ENCODE measurements at places on chromosomes 3 and 15.
A peak's percentile ranks its signal among the peaks of the same experiment; 100 is the strongest.

DNA sequence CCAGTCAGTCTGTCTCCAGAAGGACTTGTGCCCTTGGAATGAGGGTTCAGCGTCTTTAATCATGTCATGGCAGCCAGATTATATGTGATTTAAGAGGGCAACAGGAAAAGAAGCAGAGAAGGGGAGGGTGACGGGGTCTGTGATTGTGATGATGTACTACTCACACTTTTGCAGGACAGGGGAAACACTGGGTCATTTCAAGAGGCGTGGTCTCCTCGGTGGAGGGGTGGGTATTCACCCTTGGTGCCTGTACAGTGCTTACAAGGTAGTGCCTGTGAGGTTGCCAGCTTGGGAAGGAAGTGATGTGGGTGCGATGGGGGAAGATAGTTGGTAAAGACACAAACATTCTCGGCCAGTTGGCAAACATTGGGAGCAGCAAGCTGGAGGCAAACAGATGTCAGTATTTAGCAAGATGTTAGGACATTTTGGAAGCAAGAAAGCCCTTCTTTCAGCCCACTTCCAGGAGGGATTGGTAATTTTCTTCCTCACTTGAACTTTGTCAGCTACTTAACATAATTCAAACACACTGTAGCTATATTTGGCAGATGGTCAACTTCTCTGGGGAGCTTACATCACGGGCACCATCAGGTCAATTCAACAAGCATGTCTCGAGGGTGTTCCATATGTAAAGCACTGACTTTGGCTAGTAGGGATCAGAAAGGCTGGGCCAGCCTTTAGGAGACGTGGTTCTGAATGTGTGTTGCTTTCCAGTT is 71.4 kb upstream of the ROPN1 start:
- no peak for DNase-seq

DNA sequence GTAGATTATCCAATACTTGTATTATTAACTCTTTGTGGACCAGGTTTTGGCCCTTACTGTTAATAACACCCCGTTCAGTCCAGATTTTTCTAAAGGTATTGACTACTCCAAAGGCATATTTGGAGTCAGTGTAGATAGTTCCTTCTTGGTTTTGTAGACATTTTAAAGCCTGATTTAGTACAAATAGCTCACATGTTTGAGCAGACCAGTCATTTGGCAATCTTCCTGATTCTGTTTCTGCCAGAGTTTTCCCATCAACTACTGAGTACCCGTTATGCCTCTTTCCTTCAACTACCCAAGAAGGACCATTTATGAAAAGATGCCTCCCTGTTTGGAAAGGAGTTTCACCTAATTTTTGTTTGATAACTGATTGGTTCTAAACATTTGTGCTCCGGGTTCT is 82.0 kb downstream of the CHCHD4 start:
- no peak for DNase-seq

- DNase-seq, result no peak
Observed at GRCh38 chr3:10195366-10196089, 30.8 kb downstream of the IRAK2 start.

DNA sequence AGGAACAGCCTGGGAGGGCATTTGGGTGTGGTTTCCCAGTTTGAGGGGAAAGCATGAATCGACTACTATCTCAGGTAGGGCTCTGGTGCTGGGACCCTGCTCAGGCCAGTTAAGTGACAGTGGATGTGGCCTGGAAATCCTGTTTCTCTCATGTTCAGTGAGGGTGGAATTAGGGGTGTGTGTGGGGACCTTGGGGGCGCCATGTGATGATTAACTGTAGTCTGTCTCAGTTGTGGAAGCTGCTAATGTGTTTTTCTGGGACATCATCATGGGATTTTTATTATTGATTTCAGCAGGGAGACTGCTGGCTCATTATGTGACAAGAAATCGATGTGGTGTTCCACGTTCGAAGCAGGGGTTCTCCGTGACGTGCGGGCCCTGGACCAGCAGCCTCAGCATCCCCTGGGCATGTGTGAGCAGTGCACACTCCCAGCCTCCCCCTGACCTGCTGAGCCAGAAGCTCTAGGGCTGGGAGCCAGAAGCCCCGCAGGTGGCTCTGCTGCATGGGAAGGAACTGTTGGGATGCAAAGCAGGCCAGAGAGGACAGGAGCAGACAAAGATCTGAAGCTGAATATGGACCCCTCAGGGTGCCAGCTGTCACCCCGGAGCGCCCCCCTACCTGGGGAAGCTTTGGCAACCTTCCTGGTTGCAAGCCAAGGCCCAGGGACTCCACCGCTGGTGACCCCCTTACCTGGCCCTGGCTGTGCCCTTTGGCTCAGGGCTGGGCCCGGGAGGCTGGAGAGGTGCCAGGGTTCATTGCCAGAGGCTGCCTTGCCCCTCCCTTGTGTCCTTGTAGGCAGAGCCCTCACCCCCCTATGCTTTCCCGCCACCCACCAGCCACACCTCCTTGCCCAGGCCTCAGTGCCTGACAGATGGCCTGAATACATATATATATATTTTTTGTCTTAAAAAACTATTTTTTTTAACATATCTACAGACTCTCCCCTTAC is 149.8 kb downstream of the APBA2 start:
- peak; percentile 24 for DNase-seq

- no peak for DNase-seq
Observed at GRCh38 chr3:182469086-182469485, 324.2 kb upstream of the ATP11B start.

DNA sequence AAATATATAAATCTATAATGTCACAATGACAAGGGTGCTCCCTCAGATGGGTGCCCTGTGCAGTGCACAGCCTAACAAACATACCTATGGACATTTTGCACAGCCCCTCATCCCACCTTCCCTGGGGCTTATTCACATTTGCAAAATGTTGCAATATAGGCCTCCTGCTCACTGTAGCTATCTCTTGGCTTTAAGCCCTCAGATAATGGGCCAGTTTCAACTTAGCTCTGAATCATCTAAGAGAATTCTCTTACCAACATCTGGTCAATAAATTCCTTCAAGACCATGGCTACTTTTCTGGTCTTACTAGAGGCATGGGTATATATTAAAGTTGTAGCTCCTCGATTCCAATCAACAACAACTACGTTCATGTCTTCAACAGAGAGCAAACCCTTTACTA is 17.9 kb downstream of the LIPH start:
- DNase-seq, result no peak

- DNase-seq, result no peak
Observed at GRCh38 chr3:11906407-11906806, 59.7 kb upstream of the TAMM41 start.

DNA sequence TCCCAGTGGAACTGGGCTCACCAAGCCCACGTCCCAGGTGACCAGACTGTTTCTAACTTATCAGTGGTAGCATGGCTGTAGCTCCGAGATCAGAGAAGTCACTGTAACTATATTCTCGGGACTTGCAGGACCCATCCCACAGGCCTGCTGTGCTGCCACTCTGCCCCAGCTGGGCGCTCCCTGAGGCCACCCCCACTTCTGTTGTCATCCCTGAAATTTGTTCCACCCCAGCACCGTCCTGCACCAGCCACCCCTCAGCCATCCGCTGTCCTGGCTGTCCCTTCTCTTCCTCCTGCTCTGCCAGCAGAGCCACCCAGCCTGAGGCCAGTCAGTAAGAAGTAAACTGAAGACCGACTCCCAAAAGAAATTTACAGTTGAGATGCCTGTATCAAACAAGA is 33.0 kb upstream of the VILL start:
- no peak for DNase-seq

GRCh38 chr15:26926081-26926480 is 44.9 kb upstream of the GABRG3 start:
- no peak for DNase-seq

DNA sequence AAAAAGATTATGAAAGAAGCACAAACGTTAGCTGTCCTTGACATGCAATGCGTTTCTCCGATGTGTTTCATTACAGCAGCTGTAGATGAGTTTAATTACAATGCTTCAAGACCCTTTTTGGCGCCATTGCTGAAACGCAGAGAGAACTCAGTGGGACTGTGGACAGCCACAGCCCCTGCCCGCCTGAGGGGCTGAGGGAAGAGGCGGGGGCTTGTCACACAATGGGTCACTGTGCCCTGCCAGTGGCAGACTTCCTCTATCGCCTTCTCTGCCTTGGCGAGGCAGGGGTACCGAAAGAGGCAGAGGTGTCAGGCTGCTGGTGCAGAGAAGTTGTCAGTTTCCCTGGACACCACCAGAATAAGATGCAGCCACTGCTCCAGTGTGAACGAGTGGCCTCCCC is 252.0 kb downstream of the NR2F2 start:
- no peak for DNase-seq

GRCh38 chr15:57031605-57032004 is 113.2 kb downstream of the TCF12 start:
- no peak for DNase-seq

DNA sequence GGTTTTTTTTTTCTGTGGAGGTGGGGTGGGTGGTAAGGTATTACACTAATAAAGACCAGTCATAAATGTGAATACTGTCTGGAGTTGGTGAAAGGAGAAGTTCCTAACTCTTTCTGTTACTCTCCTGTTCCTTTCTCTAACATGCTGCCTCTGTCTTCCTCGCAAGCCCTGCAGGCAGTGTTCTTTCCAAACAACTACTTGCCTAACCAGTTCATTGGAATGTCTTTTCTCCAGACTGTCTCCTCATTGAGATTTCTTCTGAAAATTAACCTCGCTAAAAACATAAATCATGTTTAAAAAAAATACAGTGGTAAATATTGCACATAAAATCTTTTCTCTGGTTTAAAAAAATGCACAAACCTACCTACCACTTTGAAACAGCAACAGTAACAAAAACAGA is 135.2 kb downstream of the TP63 start:
- no peak for DNase-seq

- DNase-seq, result no peak
Observed at GRCh38 chr15:38706956-38707355, 142.3 kb upstream of the RASGRP1 start.

GRCh38 chr3:116064646-116065045 is 380.6 kb downstream of the LSAMP start:
- DNase-seq, result no peak

DNA sequence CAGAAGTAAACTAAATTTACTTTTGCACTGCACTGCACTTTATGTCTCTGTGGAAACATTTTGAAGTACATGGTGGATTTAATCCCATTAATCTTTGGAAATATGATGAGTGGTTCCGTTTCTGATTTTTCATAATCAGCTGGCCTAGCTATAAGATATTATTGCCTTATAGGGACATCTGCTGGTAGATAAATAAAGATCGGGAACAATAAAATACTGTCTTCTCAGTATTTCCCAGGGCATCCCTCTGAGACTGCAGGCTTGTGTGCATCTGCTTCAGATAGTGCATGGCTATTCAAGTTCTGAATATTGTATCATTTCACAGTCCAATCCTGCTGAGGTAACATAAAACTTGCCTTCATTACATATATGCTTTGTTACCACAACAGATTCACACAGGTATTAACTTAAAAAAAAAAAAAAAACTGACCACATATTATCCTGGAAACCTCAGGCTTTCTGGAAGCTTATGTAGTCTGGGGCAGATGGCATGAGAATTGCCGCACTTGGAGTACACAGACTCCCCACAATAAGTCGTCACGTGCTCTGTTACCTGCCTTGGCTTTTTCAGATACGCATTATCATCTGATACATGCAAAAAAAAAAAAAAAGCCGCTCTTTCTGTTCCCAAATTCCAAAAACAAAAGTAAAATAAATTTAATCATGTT is 330.8 kb upstream of the AGTR1 start:
- peak; percentile 43 for DNase-seq

GRCh38 chr15:70088887-70089691 is 8.6 kb downstream of the TLE3 start:
- DNase-seq, result no peak

GRCh38 chr3:71443332-71443731 is 140.2 kb downstream of the FOXP1 start:
- no peak for DNase-seq
